Cardiac septum (tissue), 1 donor: ENCODE measurements at places on chromosomes 11 and 22. TPM values are rescaled to one million over a fixed set of nuclear protein-coding genes. Genes with fewer than 3 reads are reported as not detected.

DNA sequence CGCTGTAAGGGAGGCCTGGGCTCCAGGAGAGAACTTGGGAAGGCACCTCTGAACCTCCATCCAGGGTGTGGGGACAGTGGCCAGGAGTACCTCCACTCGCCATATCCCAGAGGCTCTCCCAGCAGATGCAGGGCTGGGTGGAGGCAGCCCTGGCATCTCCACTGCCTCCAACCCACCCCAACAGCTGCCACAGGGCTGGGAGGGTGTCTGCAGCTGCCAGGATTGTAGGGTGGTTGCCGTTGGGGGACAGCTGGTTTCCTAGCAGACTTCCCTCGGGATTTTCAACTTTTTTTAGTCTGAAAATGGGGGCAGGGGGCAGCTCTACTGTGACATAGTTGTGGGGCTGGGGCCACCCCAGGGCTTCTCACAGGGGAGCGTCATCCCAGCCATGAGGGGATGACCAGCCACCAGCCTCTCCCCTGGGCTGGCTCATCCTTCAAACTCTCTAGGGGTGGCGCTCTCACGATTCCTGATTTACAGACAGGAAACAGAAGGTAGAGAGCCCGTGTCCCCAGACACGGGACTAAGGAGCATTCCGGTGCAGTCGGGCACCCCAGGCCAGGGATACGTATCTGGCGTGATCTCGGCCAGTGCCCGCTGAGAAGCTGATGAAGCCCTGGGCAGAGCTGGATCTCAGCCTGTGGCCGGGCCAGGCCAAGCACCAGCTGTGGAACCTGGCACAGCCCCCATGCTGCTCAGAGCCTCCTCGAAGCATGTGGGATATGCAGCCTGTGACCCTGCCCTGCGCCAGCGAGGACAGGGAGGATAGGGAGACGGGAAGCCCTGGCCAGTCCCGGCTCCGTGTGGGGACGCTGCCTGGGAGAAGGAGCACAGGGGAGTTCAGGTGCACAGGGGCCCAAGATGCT is 9.9 kb downstream of the PRR5 start:
- no peak for DNase-seq

DNA sequence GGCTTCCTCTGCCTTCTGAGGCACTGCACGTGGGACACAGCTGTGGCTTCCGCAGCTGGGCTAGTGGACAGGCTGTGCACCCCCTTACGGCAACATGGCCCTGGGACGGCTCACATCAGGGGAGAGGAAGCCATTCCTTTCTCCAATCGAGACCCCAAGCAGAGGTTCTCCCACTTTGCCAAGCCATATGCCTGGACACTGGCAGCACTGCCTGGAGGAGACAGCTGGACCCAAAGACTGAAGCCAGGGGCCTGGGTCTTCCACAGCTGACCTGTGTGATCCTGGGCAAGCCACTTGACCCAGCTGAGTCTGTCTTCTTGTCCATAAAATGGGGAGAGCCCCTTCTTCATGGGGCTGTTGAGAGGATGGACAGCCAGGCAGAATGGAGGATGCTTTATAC is 65.4 kb downstream of the SHISAL1 start:
- no peak for DNase-seq

DNA sequence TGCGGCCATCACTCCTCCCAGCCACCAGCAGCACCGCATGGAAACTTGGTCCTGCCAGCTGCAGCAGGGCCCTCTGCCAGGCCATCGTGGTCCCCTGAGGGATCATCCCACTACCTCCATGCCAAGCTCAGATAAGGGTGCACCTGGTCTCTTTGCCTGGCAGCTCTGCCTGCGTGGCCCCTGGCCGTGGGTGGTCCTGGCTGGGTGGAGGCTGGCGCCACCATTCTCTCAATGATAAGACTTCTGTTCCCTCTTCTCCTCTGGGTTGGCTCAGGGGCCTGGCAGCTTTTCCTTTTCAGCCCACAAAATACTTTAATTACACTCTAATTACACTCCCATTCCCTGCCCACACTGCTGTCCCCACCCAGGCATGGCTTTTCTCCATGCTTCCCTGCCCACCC is 26.8 kb upstream of the TSKU start:
- no peak for DNase-seq

GRCh38 chr22:26898946-26899605 is 241.7 kb downstream of the MIAT start:
- DNase-seq = no peak

GRCh38 chr22:25083056-25083806 is 116.4 kb upstream of the CRYBB3 start:
- no peak for DNase-seq

Gene SLC35E4
- total RNA-seq = 4.2 TPM

Gene CDKN1C
- 11.5 TPM for total RNA-seq

Gene GAB2
- total RNA-seq = 42.9 TPM

- no peak for DNase-seq
Measured at GRCh38 chr22:20847318-20847822, 11.2 kb downstream of the PI4KA start.

DNA sequence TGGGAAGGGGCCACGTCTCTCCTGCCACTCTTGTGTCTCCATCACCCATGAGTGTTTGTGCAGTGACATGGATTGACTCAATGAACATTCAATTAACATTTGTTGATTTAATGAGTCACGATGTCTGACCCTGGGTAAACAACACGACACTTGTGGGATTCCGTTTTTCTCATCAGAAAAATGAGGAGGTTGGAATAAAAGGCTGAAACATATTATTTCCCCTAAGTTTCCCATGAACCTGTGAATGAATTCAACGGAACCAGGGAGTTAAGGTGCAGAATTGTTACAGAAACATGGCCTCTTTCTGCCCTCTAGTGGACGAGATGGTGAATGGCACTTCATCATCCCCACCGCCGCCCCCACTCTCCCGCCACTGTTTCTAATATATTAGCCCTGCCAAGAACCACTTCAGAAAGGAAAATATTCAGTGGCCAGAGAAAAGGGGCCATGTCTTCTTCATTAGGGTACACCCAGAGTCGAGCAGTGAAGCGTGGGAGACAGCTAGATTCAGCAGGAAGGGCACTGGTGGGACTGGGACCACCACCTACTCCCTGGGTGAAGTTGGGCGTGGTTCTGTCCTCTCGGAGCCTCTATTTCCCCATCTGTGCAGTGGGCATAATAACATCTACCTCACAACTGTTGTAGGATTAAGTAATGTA is 46.3 kb upstream of the SYT13 start:
- DNase-seq = no peak

Gene MAFF
- total RNA-seq = 9.8 TPM

GRCh38 chr11:117872420-117872961 is 4.0 kb downstream of the FXYD6 start:
- DNase-seq = no peak

GRCh38 chr11:130261571-130261970 is 53.1 kb downstream of the ZBTB44 start:
- DNase-seq = no peak

DNA sequence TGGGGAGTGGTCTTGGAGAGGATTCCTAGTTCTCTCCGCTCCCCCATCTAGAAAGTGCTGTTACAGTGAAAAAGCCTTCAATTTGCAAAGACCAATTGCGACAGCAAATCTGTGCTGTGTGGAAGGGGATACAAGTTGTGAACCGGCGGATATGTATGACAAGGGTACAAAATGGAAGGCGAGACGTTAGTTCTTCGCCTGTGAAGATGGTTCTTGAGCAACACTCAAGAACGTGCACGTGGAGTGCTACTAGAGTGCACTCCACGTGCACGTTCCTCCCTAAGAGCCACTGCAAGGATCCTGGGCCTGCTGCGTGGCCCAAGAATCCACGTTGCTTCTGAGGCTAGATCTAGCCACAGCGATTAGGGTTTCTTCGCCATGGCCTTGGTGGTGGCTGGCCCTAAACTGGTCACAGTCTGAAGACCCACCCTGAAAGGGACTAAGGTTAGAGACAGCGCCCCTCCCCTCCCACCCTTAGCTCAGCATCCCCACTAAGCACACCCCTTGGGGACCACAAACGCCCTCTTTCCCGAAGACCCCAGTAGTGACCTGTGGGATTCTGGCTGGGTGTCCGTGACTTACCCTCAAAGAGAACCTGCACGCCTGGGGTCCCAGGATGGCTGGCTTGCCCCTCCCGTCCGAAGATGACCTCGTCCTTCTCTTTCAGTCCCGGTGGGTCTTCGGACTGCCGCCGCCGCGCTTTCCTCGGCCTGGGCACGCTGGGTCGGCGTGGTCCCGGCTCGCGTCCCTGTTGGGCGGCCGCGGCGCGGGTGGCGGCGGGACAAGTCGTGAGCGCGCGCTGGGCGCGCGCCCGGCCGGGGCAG is 519 bp upstream of the PDE3B start:
- no peak for DNase-seq

Gene FGF3
- total RNA-seq = not detected

Gene MYEOV
- not detected for total RNA-seq

GRCh38 chr11:72631806-72632731 is 42.2 kb downstream of the PDE2A start:
- DNase-seq = peak; percentile 83

DNA sequence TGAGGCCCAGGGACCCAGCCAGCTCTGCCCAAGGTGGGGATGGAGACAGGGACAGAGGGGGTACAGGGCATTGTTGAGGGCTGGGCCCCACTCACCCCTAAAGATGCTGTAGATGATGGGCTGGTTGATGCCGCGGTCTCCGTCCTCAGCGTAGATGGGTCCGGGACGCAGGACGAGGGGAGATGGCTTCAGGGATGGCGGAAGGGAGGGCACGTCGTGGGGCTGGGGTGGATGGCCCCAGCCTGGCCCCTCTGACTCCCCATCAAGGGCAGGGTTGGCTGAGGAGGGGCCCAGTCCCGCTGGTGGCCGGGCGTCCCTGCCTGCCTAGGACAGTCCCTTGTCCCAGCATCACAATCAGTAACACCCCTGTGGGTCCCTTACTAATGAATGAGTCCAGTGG is 4.5 kb upstream of the IRF7 start:
- no peak for DNase-seq

Gene TPBGL
- 0.08 TPM for total RNA-seq

- DNase-seq = no peak
Measured at GRCh38 chr11:10480760-10481159, 25.7 kb downstream of the AMPD3 start.

DNA sequence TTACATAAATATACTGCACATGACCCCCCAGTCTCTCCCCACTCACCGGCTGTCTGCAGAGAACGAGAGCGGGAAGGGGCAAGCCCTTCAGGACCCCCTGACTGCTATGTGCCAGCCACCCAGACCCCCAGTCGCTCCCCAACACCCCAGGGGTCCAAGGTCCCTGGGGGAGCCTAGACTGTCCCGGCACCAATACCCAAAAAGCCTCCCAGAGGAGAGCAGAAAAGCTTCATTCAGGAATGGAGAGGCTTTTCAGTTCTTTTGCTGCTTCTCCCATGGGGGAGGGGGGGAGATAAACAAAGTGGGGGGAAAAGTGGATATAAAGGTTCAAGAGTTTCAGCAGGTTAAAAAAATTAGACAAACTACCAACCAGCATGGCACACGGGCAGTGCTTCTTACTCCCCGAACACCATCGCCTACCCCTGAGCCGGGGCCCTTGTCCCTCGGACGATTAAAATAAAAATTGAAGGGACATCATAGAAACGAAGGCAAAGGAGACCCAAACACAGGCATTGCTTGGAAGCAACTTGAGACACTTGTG is 1.3 kb downstream of the CSNK1E start:
- no peak for DNase-seq

Gene SMIM35
- not detected for total RNA-seq

Gene OTUB1
- total RNA-seq = 48.1 TPM

- DNase-seq = no peak
Measured at GRCh38 chr11:65393513-65394079, 7.2 kb downstream of the FRMD8 start.

- DNase-seq = no peak
Measured at GRCh38 chr11:128693416-128693712, 508 bp upstream of the FLI1 start.

GRCh38 chr22:29408940-29409339 is 20.6 kb upstream of the AP1B1 start:
- no peak for DNase-seq

Gene RBMXL2
- not detected for total RNA-seq

DNA sequence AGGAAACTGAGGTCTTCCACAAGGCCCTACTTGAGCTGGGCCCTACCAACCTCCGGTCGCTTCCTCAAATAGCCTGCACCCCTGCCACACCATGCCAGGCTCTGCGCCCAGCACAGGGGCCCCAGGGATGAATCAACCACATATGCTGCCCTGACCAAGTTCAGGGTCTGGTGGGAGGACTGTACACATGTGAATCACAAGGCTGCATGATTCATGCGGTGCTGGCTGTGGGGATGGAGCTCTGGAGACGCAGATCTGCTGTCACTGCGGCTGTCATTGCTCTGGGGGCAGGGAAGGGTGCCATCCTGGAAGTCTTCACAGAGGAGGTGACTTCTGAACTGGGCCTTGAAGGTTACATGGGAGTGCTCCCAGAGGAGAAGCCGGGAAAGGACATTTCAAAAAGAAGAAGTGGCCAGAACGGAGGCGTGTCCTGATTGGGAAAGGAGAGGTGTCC is 21.5 kb downstream of the CYTH4 start:
- no peak for DNase-seq

Gene RASGRP2
- total RNA-seq = 30.8 TPM

DNA sequence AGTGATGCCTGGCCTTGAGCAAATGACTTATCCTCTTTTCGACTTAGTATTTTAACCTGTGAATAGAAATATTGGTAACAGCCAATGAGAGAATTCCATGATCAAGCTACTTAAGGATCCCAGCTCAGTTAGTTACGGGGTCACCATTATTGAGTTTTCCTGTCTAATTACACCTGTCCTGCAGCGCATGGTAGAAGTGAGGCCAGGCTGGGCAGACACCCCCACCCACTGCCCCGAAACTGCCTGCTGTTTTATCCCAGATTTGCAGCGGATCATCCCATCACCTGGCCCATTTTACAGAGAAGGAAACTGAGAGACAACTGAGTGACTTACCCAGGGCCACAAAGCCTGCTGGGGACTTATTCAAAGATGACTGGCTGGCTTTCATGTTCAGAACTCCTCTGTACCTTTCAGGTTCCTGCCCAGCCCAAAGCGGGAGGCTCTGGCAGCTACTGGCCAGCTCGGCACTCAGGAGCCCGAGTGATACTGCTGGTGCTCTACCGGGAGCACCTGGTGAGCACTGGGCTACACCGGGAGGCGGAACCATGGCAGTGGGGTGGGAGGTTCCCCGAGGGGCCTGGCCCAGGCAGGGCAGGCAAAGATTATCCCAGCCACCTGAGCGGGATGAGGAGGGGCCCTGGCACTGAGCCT is 1.4 kb downstream of the MUS81 start:
- no peak for DNase-seq

Gene TPH1
- 0.30 TPM for total RNA-seq

DNA sequence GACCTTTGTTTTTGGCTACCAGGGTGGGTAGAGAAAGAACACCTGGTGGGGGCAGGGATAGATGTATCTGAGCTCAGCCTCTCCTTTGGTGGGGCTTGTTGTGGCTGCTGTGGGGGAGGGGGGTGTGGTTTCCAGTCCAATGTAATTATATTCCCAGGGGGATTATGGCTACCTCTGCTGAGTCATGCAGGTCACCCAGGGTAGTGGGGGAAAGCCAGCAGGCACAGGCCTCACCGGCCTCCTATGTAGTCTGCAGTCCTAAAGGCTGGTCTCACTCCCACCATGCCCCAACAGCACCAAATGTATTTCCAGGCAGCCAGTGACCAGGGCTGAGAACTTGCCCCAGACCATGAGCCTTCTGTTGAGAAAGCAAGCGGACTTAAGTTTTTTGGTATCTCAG is 119.6 kb downstream of the DYNC2H1 start:
- no peak for DNase-seq

Gene MS4A3
- 0.57 TPM for total RNA-seq

Gene TOB2
- total RNA-seq = 26.9 TPM
